ENCODE measurements at places on chromosomes 5 and 9.

GRCh38 chr9:24051587-24051986 lies 225.5 kb upstream of the ELAVL2 start:
- DNase-seq: no peak

- no peak for DNase-seq
Observed at GRCh38 chr9:20760246-20760891, 76.3 kb downstream of the FOCAD start.

GRCh38 chr9:125233678-125234077 lies 7.5 kb downstream of the HSPA5 start:
- DNase-seq: peak; percentile 99

DNA sequence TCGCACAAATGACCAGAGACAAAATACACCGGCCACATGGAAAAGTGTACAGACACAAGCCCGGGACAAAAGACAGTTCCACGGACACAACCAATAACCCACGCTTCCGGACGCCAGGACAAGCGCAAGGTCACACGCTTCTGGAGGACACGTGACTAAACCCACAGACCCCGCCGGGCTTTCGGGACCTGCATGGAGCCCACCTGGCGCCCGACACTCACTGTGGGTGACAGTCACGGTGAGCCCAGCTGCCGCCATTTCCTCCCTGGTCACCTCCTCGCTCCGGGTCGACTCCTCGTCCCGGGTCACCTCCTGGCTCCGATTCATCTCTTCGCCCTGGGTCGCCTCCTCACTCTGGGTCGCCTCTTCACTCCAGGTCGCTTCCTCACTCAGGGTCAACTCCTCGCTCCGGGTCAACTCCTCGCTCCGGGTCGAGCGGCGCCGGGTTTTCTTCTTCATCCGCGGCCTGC lies 470 bp downstream of the BAG1 start:
- DNase-seq: no peak

DNA sequence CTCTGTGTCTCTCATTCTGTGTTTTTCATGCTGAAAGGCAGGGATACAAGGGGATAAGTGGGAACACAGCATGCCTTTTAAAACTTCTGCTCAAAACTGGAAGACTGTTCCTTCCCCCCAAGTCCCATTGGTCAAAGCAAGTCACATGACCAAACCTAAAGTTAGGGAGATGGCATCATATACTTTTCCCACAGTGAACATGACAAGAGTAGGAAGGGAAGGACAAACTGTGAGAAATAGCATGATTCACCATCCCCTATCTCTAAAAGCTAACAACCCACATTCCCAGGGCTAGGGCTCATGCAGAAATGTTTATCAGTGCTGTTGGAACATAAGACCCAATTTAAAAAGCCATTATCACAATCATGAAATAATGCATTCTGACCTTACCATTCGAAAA lies 24.2 kb upstream of the SHISAL2B start:
- peak; percentile 48 for DNase-seq

- DNase-seq: no peak
Observed at GRCh38 chr5:135240781-135241360, 158.2 kb downstream of the MACROH2A1 start.

GRCh38 chr5:110784901-110785300 lies 46.1 kb downstream of the SLC25A46 start:
- DNase-seq: no peak

DNA sequence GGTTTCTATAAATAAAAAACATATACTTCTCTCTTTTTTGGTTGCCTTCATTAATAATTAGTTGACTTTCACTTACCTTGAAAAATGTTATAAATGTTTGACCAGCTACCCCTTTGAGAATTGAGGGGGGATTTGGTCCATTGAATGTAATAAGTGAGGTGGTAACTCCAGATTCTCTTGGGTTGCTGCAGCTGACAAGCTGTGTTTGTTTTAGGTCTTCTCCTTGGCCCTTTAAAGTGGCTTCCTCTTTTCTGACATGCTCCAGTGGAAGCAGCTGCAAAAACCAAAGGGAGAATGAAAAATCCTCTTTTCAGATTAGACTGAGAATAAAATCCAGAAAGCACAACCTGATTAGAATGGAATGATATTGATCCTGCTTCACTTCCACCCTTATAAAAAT lies 410.5 kb downstream of the TMEM38B start:
- no peak for DNase-seq

DNA sequence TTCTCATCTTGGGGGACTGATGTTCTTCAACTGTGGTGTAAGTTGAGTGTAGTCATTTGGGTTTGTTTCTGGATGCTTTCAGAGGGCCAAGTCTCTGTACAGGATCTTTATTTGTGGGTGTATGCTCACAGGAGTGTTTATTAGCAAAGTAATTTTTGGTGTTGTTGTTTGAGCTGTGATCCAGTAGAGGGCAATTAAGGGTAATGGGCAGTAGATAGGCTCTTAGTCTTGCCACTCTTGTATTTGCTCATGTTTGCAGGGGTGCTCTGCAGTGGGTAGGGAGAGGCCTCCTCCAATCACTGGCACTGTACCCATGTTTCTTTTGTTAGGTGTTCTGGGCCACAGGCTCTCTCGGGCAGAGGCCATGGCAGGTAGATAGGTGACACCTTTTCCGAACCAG lies 45.9 kb upstream of the ITGA2 start:
- DNase-seq: no peak

DNA sequence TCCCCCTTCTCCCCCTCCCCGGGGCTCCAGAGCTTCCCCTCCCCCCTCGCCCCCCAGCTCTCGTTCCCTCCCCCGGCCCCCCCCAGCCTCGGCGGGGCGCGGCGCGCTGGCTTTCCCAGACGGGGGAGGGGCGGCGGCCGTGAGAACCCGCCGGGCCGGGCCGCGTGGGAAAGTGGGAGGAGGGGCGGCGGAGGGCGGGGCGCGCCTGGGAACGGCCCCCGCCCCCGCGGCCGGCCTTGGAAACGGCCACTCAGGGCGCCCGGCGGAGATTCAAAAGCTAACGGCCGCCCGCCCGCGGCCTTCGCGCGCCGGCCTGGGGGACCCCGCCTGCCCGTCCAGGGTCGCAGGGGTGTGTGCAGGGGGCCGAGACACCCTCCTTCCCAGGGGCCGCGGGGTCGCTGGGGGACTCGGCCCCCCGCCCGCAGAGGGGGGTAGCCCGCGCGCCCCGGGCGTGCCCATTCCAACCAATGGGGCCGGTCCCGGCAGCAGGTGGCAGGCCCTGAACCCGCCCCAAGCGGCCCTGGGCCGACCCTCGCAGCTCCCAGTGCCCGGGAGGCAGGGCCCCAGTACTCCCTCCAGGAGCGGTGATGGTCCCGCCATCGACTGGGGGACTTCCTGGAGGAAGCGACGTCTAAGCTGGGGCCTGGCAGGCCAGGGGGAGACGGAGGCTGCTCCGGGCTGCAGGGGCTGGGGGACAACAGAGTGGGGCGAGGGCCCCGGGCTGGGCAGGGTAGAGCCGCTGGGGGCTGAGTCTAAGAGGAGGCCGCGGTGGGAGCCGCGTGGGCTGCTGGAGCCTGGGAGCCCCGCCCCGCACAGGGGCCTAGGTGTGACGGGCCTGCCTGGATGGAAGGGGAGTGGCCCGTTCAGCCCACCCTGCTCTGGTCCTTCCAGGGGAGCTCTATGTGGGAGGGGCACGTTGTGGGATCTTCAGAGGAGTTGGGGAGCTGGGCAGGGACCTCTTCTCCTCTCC lies 14.2 kb upstream of the NRARP start:
- DNase-seq: no peak

GRCh38 chr5:103565719-103566118 lies 3.1 kb upstream of the NUDT12 start:
- DNase-seq: no peak

DNA sequence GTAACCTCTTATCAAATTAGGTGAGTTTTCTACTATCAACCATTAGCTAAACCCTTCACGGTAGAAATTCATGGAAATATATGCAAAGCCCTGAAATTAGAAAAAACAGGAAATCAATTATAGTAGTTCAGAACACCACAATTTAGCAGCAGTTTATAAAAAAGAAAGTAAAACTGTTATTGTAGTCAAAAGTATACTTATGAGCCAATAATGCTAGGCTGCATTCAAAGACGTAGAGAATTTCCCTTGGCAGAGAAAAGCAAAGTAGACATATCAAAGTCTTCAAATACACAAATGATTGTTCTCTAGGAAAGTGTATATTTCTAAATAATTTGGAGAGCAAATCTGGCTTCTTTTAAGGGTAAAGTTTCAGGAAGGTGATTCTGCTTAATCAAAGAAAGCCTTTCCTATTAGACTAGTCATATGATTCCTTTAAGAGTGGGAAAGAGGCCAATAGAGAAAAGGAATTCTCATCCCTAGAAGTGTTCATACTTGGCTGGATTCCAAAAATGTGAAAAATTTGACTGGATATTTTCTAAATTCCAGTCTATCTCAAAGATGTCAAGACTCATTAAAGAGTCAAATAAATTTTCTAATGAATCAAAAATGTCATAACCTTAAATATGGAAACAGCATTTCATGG lies 185.5 kb downstream of the SMC2 start:
- peak; percentile 35 for DNase-seq

DNA sequence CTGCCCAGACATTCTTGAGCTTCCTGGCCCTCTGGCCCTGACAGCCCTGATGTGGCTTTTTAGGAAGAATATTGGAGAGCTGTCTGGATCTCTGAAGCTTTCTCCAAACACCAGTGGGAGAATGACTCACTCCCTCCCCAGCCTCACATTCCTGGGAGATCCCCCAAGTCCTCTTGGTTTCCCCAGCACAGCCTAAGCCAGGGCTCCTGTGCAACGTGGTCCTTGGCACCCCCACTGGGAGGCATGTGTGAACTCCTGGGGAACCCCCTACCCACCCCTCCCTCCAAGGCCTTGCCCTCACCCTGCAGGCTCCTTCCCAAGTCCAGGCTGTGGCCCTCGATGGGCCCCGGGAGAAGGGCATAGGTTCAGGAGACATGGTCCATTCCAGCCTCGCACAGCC lies 12.7 kb downstream of the GLIPR2 start:
- DNase-seq: peak; percentile 43

GRCh38 chr5:88658886-88659285 lies 224.1 kb downstream of the MEF2C start:
- no peak for DNase-seq

- no peak for DNase-seq
Observed at GRCh38 chr9:131585375-131585774, 40.1 kb downstream of the PRRT1B start.

DNA sequence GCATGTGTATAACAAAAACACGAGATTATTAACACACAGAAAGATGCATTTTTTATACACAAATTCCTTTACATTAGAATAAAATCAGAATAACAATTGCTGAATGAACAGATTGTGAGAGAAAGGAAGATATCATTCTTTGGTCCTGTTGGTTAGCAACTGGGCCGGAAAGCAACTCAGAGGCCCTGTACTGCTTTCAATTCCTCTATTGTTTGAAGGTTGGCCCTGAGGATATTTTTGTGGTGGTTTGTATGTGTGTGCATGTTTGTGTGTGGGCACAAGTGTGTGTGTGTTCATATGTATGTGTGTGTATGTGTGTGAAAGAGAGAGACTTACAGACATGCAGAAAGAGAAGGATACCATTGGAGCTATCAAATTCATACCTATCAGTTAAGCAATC lies 356.8 kb upstream of the DMAC1 start:
- DNase-seq: no peak

DNA sequence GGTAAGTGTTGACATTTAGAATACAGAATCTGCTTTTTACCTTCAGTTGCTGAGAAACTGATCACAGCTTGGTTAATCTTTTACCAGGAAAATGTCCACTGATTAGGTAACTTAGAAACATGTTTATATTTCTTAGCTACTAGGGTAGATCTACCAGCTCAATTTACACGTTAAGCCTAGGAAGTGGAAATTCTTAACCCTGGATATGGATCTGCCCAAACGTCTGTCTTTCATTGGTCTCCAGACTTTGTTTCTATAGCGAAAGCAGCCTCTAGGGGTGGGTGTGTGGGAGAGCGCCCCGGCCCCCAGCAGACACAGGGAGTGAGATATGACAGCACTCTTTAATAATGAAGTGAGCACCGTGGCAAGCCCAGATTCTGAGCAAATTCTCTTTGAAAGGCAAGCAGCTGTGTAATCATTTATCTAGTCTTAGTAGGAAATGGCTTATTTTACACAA lies 141.6 kb upstream of the ZNF608 start:
- DNase-seq: no peak

DNA sequence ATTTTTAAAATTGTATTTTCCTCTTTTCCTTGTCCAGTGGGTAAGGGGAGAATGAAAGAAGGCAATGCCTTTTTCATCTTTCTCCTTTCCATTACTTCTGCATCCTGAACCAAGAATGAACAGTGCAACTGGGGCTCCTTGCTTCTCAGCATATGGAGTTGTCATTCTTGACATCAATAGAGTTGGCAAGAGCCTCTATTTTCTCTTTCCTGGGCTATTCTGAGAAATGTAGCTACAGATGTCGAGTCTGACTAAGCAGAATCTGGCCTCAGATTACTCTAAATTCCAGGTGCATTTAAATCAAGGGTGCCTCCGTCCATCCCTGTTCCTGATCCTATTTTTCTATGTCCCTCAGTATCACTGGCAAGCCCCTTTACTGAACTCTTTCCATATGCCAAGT lies 244.8 kb downstream of the GLIS3 start:
- DNase-seq: no peak

DNA sequence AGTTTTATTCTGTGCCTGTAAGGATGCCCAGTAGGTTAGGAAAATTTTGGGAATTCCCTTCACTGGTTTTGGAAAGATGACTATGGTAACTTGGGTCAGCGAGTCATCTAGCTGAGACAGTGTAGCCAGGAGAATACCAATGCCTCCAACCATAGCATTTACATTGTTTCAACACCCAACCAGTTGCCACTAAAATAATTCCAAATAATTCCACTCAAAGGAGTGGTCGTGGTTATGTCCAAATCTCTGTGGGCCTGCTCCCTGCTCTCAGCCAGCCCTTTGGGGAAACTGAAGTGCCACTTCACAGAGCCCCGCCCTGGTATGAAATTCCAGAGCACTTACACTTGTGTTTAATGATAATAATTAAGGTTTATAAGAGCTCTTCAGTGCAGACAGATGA lies 310.5 kb downstream of the PLK2 start:
- DNase-seq: peak; percentile 35

- DNase-seq: peak; percentile 94
Observed at GRCh38 chr5:93582677-93583438, at the start of gene NR2F1. NR2F1 (plus strand) TSS chr5:93583222; CDS start chr5:93585024, 1,802 bp downstream.

GRCh38 chr5:68947986-68948385 lies 145.8 kb upstream of the SLC30A5 start:
- no peak for DNase-seq

GRCh38 chr5:125607018-125607417 lies 816.2 kb upstream of the GRAMD2B start:
- no peak for DNase-seq

GRCh38 chr5:107437154-107437553 lies 233.6 kb downstream of the EFNA5 start:
- DNase-seq: no peak

GRCh38 chr9:14281876-14282275 lies 32.1 kb downstream of the NFIB start:
- DNase-seq: no peak

- DNase-seq: no peak
Observed at GRCh38 chr5:58235299-58235698, 224.6 kb downstream of the PLK2 start.

- no peak for DNase-seq
Observed at GRCh38 chr5:172763120-172763464, 7.9 kb downstream of the DUSP1 start.

- peak; percentile 83 for DNase-seq
Observed at GRCh38 chr9:92245005-92245797, 48.3 kb downstream of the IARS1 start.
